ENCODE measurements at places on chromosomes 6 and 20. TPM values are rescaled to one million over a fixed set of nuclear protein-coding genes. Genes with fewer than 3 reads are reported as not detected.

The PABPC1L gene
- 12.2 TPM for polyA plus RNA-seq

The PPP2R5D gene
- polyA plus RNA-seq = 43.0 TPM

The TP53TG5 gene
- 0.96 TPM for polyA plus RNA-seq

The FOXF2 gene
- polyA plus RNA-seq = 13.1 TPM

- no peak for DNase-seq
Observed at GRCh38 chr6:149445573-149445972, 39.2 kb downstream of the ZC3H12D start.

DNA sequence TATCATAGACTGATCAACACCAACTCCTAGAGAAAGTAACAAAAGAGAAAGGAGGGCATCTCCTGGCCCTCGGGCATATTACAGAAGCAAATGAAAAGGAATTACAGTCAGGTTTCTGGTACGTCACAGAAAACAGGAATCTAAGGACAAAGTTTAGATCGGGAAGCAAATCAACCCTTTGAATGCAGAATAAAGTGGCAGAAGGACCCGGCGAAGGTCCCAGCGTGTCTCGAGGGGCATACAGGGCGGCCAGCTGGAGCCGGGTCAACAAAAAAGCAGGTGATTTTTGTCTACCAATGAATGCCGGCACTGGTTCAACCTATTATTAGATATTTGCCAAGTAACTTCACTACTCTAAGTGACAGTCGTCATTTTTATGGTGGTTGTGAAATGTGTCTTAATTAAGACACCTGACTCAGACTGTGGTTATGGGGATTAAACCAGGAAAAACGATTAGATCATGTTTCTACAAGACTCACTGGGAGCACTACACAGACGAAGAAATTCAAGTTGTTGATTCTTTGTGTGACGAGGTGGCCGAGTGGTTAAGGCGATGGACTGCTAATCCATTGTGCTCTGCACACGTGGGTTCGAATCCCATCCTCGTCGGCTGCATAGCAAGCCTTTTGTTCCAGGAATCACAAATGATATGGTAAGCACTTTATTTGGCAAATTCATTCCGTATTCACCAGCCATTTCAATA lies 12.4 kb upstream of the ZSCAN9 start:
- no peak for DNase-seq

DNA sequence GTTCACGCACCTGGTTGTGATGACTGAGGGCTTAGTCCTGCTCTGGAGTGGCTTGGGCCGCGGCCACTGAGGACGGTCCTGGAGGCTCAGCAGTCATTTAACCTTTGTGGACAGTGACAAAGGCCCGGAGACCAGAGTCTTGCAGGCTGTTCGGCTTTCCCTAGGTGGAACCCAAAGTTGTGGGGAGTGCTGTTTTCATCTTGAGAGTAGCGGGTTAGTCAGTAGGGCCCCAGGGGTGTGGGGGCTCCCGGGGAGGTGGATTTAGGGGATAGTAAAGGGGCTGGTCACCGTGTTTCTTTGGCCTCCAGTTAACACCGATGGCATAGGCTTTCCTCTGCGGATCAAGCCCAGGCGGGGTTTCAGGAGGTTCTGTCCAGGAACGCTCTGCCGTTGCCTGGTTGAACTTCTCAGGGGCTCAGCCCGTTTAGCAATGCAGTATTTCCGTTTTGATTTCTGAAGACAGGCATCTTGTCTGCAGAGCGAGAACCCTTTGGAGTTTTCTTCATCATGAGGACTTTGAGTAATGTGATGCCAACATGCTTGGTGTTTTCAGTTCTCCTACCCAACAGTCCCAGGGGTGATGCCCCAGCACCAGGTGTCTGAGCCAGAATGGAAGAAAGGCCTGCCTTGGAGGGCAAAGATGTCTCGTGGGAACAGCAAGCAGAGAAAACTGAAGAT lies 31.8 kb downstream of the ZNF831 start:
- DNase-seq = no peak

DNA sequence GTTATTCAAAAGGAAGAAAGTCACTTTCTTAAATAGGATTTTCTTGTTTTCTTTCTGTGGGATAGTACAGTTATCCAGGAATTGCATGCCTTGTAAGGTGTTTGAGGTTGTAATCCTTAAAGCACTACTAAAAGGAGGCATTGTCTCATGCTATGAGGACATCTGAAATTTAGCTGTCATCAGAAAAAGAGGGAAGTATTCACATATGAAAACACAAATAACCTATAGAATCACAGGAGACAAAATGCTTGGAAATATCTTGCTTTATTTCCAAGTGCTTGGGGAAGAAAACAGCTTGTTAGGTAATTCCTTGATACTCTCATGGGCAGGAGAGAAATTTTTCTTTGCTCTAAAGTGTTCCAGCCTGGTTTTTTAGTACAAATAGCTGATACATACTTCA lies 40.1 kb downstream of the HECA start:
- DNase-seq = no peak

Data from urinary bladder (tissue), 4 donors.